Ascending aorta (tissue), 2 donors: ENCODE measurements at places on chromosomes 13 and 19.

- DNase-seq = no peak
Observed at GRCh38 chr13:40376867-40377535, 289.4 kb downstream of the FOXO1 start.

DNA sequence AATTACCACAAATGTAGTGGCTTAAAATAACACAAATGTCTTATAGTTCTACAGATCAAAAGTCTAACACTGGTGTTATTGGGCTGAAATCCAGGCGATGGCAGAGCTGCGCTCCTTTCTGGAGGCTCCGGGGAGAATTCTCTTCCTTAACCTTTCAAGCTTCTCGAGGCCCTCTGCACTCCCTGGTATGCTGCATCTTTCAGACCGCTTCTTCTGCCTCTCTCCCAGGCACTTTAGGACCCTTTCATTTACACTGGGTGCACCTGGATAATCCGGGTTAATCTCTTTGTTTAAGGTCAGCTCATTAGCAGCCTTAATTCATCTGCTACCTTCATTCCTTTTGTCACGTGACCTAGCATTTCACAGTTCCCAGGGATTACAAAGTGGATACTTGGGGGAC is 211.3 kb upstream of the RFC3 start:
- no peak for DNase-seq

DNA sequence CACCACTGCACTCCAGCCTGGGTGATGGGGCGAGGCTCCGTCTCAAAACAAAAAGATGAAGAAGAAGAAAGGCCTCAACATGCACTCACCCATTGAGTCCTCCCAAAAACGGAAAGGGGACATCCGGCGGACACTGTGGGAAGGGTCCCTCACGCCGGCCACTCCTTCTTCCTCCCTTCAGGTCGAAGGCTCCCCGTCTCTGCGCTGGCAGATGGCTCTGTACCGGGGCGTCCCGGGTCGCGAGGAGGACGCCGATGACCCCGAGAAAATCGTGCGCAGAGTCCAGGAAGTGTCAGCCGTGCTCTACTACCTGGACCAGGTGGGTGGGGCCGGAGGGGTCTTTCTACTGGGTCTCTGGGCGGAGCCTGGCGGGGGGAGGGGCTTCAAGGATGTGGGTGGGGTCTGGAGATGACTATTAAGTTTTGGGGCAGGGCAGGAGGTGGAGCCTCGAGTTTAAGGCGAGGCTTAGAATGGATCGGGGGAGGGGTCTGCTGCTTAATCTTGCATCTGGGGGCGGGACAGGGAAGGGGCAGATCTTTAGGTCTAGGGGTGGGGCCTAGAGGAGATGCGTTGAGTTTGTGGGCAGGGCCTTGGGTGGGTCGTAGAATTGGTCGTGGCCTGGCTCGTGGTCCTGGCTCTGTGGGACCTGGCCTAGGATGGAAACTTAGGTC is 90.2 kb downstream of the MAP4K1 start:
- no peak for DNase-seq

- DNase-seq = no peak
Observed at GRCh38 chr19:49132974-49133609, 13.7 kb downstream of the PPFIA3 start.

GRCh38 chr13:70407486-70407885 is 299.2 kb upstream of the KLHL1 start:
- no peak for DNase-seq

DNA sequence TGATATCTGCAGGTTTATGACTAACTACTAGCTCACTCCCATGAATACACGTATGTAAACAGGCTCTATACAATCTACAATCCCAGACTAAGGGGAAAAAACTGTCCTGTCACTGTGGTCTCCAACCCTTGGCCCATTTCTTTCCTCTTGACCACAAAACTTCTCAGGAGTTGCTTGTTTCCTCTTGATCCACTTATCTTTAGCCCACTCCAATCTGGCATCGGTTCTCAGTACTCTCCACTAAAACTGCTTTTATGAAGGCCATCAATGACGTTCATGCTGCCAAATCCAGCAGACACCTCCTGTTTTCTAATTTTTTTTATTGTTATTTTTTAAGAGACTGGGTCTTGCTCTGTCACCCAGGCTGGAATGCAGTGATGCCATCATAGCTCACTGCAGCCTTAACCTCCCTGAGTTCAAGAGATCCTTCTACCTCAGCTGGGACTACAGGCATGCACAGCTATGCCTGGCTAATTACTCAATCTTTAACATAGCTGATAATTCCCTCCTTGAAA is 31.9 kb upstream of the USPL1 start:
- no peak for DNase-seq

DNA sequence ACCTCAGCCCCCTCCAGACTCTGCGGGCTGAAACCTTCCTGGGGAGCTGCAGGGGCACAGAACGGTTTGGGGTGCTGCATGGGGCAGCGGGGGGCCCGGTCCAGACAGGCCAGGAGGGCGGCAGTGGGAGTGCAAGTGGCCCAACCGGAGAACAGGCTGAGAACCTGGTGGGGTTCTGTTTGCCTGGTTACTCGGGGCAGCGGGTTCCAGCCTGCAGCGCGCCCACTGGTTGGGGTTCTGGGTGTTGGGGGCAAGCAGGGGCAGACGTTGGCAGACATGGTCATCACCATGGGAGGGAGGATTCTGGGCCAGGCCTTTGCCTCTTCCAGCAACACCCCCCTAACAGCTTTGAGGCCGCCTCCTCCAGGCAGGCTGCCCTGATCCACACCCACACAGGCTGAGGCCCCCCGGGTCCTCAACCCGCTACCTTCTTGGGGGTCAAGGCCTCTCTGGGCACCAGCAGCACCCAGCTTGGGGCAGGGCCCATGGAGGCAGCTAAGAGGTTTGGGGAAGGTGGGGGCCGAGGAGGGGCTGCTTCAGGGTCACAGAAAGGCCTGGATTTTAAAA is at the start of gene PRR22:
Gene PRR22 (minus strand): TSS at position 166 of the 567 bp plus-strand sequence. CDS start 86 bp downstream, at position 80.
- DNase-seq = no peak

DNA sequence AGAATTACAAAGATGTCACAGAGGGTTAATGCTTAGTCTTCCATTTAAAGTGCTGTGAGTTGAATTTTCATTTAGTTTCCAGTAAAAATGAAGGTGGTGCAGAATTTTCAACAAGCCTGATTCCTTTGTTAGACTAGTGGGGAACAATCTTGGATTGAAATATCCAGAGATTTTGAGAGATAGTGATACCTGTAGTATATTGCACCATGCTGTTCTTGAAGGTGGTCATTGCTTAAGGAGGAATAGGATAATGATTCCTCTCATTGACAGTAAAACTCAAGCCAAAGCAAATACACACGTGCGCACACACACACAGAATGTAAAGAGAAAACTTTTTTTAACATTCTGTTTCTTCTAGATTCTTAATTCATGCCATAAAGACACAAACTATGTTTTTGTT is 5.3 kb downstream of the PCDH17 start:
- no peak for DNase-seq

DNA sequence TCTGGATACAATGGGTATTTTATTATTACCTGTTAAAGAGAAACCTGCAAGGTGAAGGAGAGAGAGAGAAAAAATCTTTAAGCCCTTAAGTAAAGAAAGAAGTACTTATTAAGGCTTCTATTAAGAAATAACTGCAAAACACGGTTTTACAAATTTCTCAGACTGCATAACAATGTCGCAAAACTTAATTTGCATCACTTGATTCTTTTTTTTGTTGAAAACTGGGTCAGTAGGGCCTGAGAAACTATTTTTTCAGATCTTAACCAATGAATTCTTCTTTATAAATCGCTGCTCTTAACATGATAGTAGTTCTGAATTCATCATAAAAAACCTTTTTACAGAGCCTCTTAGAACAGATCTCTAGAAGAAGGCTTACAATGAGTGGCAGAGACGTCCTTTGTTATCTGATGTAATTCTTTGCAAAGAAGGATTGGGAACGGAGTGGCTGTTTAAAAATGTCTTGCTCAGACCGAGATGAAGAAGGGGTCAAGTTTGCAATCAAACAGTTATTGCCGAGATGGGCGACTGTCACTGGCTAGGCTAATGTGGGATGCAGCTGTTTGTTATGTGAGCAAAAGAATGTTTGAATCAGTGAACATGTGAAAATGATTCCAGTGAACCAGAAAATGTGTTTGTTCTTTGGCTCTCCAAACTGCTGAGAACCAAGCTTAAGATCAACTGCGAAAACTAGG is 76.3 kb downstream of the ZNF536 start:
- DNase-seq = no peak

GRCh38 chr13:99269627-99270241 is 11.6 kb upstream of the GPR18 start:
- no peak for DNase-seq

DNA sequence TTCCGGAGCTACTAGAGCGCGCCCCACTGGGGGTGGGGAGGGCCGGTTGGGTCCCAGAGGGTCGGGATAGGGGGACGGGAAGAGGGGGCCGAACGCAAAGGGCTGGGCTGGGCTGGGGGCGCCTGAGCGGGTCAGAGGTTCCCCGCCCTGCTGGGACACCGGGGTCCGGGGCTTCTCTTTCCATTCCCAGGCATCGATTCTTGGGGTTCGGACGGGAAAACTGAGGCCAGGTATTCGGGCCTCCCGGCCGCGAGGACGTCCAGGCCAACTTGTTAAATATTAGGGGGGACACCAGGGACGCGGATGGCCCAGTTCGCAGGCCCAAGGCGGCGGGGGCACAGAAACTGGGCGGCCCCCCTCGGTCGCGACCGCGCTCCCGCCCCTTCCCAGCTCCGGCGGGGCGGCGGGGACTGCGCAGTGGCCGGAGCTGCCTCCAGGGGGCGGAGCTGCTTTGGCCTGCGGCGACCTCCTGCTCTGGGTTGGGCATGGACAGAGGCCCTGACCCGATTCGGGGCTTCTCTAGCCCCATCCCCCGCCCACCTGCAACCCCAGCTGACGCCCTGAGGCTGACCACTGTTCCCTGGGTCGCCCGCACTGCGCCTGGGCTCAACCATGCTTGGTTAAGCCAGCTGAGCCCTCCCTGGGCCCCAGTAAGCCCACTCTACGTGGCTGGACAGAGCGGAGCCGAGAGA is 1.2 kb upstream of the KLF16 start:
- DNase-seq = no peak

- no peak for DNase-seq
Observed at GRCh38 chr19:4533835-4534424, 1.1 kb downstream of the PLIN5 start.

DNA sequence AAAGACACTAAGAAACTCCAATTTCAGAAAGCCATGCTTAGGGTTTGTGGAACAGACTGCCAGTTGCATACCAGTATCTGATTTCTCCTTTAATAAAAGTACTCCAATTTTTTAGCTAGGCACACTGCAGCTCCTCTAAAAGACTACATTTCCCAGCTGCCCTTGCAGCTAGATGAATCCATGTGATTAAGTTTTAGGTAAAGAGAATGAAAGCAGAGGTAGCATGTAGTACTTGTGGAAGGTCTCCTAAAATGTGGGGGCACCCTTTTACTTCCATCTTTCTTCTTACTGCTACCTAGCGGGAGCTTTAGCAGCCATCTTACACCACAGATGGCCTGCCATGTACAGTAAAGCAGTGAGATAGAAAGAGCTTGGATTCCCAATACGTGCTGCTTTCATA is 33.0 kb upstream of the TSC22D1 start:
- DNase-seq = no peak

GRCh38 chr19:18895824-18896341 is at the start of gene CERS1:
TSS of gene CERS1 (minus strand) at chr19:18896158. CDS start at chr19:18896072, 86 bp downstream.
- no peak for DNase-seq

- no peak for DNase-seq
Observed at GRCh38 chr13:25288966-25289365, 1.7 kb upstream of the MTMR6 start.

GRCh38 chr13:50340551-50341287 is 325.5 kb downstream of the KCNRG start:
- DNase-seq = no peak

- no peak for DNase-seq
Observed at GRCh38 chr13:112187527-112188297, 120.8 kb downstream of the SOX1 start.

GRCh38 chr19:1987197-1988187 is 28.0 kb downstream of the BTBD2 start:
- DNase-seq = no peak

- DNase-seq = peak; percentile 70
Observed at GRCh38 chr19:3821857-3822364, 35.7 kb upstream of the MATK start.
